ENCODE measurements at places on chromosomes 3 and 15.

DNA sequence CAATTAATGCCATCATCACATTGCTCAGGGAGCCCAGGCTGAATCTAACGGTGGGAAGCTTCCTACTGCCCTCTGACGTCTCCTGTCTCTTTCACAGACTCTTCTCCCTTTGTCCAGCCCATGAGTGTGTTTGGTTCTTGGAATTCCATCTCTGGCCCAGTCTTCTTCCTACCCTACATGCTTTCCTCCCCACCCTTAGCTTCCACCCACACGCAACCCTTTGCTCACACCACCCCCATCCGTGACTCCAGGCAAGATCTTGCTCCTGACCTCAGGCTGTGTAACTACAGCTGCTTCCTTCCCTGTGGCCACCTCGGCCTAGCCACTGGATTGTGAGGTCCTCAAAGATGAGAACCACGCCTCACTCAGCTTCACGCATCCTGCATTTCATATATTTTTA, 72.3 kb upstream of the THBS1 start:
- no peak for DNase-seq

DNA sequence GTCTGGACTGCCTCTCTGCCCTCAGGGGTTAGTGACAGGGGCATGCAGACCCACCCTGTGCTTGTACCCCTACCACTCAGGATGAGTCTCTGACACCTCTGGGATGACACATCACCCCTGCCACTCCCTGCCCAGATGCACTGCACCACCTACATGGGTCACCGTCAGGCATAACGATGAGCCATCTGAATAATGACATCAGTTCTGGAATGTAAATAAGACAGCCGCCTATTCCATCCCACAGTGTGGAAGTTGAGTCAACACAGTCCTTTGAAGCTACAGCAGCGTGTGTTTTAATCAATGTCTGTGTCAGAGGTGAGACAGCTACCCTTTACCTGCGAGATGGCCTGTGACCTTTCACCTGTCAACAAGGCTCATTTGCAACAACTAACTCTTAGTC, 268.7 kb upstream of the ARRDC4 start:
- DNase-seq, result no peak

- DNase-seq, result no peak
Measured at GRCh38 chr3:57810471-57811137, 54.5 kb downstream of the SLMAP start.

DNA sequence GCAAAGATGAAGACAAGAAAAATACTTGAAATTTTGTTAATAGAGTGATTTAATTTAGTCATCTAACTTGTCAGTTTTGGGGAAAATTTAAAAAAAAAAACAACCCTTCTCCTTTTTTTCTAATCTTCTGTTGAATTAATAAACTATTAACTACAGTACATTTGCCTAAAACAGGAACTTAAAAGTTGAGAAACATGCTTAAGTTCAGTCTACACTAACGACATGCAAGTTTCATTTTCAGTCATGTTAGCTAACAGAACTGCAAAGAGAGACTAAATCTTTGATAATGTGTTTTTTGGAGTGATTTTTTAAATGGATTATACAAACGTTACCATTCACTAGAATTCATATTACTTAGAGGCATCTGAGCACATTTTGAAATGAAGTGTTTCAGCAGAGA, 71.9 kb upstream of the MBNL1 start:
- DNase-seq, result no peak

GRCh38 chr3:195137638-195138588, 133.0 kb downstream of the XXYLT1 start:
- no peak for DNase-seq

DNA sequence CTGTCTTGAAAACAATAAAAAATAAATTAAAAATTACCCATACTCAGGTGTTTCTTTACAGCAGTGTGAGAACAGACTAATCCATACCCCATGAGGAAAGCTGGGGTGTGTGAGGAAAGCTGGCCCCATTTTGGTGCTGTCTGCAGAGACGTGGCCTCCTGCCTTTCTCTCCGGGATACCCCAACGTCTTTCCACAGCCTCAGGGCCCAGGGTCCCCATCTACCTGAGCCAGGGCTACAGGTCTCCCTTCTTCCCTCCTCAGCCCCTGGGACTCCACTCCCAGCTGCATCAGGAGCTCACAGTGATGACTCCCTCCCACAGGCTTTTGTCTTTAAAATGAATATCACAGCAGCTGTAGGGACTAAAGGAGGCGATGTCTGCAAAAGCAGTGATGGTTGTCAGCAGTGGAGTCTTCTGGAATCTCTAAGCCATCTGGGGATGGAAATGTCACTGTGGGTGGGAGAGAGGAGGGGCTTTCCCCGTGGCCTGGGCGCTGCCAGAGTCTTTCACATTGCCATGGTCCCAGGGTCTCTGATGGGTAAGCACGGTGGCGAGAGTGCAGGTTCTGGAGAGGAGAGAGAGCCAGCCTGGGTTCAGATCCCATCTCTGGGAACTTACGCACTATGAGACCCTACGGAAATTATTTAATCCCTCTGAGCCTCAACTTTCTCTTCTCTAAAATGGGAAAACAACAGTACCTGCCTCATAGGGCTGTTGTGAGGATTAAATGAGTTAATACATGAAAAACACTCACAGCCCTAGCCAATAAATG, 259.3 kb downstream of the PLCL2 start:
- no peak for DNase-seq

DNA sequence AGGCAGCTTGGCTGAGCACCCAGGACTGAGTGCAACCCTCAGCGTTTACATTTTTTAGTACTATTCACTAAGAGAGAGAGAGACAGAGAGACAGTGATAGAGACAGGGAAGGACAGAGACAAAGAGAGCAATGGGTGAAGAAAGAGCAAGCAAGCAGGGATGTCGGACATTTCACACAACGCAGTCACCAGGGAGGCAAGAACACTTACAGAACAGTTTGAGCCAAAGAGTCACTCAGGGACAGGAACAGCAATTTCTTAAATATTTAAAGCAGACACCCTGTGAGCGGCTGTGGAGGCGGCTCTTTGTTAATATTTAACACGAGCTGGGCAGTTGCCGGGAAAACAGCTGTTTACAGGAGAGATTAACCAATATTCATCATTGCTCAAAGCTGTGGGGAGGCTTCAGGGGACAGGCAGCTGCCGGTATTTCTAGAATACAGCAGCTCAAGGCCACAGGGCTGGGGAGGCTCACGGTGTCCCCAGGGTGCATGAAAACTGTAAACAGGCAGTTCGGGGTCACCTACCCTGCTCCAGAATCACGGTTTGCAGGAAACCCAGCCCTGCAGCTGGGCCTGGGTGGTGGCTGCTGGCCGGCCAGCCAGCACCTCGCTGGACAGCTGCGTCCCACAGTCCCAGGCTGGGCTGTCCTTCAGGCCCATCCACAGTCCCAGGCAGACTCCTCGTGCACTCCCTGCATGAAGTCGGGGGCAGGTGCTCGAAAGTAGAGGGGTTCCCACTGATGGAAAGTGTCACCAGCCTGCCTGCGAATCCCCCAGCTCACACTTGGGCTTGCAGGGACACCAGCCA, 38.8 kb upstream of the PCSK6 start:
- DNase-seq, result no peak

GRCh38 chr3:169780742-169781141, 7.5 kb downstream of the MYNN start:
- DNase-seq, result no peak

- DNase-seq, result no peak
Measured at GRCh38 chr3:164864454-164864853, 213.8 kb downstream of the SI start.

DNA sequence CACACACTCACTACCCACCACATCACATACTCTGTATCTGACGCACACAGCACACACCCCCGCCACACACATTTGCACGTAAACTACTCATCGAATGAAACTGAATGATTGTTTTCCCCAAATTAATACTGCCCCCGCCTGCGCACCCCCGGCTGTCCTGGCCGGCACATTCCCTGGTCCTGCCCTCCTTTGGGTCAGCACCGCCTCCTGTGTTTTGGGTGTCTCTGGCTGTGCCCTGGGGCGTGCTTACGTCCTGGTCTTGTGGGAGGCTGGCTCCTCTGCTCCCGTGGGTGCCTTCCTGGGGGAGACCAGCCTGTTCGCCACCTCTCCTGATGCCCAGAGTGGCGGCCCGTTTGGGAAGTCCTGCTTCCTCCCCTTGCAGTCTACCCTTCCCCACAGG, 30.2 kb downstream of the APBA2 start:
- DNase-seq, result no peak

- DNase-seq, result no peak
Measured at GRCh38 chr15:66004618-66005262, 135.4 kb downstream of the RAB11A start.

GRCh38 chr3:125068265-125068664, 12.5 kb upstream of the HEG1 start:
- DNase-seq, result no peak

DNA sequence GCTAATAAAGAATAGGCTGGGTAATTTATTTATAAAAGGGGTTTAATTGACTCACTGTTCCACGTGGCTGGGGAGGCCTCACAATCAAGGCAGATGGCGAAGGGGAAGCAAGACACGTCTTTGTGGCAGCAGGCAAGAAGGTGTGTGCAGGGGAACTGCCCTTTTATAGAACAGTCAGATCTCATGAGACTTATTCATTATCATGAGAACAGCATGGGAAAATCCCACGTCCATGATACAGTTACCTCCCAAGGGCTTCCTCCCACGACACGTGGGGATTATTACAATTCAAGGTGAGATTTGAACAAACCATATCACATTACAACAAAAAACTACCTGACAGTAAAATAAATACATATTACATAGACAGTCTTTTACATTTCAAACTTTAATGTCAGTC, 414.9 kb downstream of the NAALADL2 start:
- no peak for DNase-seq

- DNase-seq, result no peak
Measured at GRCh38 chr3:8147711-8148110, 353.9 kb upstream of the LMCD1 start.

DNA sequence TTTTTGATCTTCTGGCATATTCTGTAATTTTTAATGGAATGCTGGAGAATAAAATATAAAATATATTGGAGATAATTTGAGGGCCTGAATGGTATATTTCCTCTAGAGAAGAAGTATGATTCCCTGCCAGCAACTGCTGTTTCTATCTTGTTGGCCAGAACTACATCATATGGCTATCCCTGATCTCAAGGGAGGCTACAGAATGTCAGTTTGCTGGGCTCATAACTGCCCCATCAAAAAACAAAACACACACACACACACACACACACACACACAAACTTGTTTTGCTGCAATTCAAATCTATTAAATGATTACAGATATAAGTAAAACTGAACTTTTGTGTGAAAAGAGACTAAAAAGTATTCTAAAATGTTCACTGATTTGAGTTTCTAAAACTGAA, 51.0 kb downstream of the RASA2 start:
- no peak for DNase-seq

DNA sequence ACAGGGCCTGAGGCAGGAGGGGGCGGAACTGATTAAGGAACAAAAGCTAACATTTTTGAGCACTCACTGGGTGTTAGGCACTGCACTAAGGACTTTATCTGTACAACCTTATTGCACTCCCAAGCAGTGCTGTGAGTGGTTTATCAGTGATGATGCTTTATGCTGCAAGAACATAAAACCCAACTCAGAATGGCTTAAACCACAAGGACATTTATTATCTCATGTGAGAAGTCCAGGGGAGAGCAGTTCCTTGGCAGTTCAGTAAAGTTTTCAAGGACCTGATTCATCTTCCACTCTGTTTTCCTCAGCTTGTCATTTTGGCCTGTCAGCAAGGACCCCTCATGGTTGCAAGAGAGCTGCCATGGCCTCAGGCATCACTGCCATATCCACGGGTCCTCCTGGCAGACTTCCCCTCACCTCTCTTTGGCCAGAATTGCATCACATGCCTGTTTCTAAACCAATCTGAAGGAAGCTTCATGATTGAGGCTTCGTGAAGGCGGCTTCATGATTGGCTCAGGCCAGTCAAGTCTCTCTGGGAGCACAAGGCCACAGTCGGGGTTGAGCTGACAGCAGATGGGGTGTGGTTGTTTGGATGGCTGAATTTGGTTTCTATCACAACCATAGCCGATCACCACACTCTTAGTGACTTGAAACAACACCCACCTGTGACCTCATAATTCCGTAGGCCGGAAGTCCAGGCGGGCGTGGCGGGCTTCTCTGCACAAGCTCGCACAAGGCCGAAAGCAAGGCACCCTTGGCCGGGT, 15.8 kb downstream of the EFCC1 start:
- no peak for DNase-seq

DNA sequence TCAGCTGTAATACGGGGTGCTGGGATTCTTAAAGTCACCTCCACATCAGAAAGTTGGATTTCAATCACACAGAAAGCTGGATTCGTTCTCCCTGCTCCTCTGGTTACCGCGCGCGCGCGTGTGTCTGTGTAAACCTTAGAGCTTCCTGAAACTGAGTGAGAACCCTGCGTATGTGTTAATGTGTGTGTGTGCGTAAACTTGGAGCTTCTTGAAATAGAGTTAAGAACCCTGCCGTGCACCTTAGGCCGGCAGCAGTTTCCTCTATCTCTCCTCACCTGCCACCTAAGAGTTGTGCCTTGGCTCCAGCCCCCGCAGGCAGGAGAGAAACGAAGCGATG, 531 bp downstream of the LZTFL1 start:
- no peak for DNase-seq

DNA sequence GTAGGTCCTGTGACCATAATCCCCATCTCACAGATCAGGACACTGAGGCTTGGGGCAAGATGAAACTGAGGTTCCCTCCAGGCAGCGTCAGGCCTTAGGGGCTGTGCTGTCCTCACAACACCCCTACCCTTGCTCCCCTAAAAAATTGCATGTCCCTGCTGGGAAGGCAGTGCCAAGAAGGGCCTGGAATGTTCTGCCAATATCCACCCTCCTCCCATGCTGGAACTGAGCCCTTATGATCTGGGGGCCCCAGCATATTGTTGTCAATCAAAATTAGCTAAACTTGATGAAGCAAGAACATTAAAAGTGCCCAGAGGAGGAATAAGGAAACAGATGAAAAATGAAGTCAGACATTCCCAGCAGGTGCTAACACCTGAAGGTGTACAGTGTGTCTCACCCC, 13.4 kb upstream of the RTP3 start:
- no peak for DNase-seq

DNA sequence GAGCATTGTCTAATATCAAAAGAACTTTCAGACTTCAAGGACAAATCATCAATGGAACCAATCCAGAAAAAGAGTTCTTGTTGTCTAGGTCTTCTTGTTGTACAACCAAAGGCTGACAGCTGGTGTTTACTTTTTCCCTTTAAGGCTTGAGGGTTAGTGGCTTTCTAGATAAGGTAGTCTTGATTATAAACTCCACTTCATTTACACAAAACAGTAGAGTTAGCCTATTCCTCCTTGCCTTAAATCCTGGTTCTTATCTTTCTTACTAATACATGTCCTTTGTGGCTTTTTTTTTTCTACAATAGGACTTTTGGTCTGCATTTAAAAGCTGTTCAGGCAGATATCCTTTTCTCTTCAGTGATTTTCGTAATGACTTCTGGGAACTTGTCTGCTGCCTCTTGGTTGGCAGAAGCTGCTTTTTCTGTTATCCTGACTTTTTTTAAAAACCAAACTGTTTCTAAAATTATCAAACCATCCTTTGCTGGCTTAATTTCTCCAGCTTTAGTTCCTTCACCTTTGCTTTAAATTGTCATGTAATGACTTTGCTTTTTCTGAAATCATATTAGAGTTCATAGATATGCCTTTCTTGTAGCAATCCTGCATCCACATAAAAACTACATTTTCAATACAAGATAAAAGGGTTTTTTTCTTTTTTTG, 44.8 kb downstream of the STRIT1 start:
- DNase-seq, result no peak

GRCh38 chr3:194854206-194854605, 168.5 kb downstream of the FAM43A start:
- no peak for DNase-seq

All from stimulated activated CD8-positive, alpha-beta memory T cell treated with anti-CD3 and anti-CD28 coated beads, Interleukin-4, amount 100 ng/mL, for 24 hours (primary cell).